Endothelial cell of coronary artery (primary cell): ENCODE measurements at places on chromosomes 7 and 10. TPM values are rescaled to one million over a fixed set of nuclear protein-coding genes. Genes with fewer than 3 reads are reported as not detected.

The PRPS1L1 gene
- total RNA-seq: not detected in 2 replicates

The SFTPD gene
- not detected in 2 replicates for total RNA-seq

The PNLIPRP3 gene
- total RNA-seq: not detected in 2 replicates

The CNTNAP2 gene
- 0.18 TPM in 1 of 2 replicates, not detected in the other for total RNA-seq

The PRKG1 gene
- total RNA-seq: 1.9 and 3.9 TPM in 2 replicates

The SPDYE5 gene
- total RNA-seq: not detected in 2 replicates

The C10orf67 gene
- not detected in 2 replicates for total RNA-seq

The TMEM139 gene
- not detected in 2 replicates for total RNA-seq

The TMEM176B gene
- 0.09 TPM in 1 of 2 replicates, not detected in the other for total RNA-seq

The EN2 gene
- 0.09 TPM in 1 of 2 replicates, not detected in the other for total RNA-seq

The SAMD8 gene
- total RNA-seq: 19.3 and 29.6 TPM in 2 replicates

The FGFR2 gene
- total RNA-seq: 0.09 TPM in 2 replicates

The FGL2 gene
- 0.27 and 3.1 TPM in 2 replicates for total RNA-seq

The STEAP1B gene
- 23.6 and 29.0 TPM in 2 replicates for total RNA-seq

The FOXL3 gene
- not detected in 2 replicates for total RNA-seq

The GIMAP4 gene
- 135 and 204 TPM in 2 replicates for total RNA-seq

The GRM3 gene
- not detected in 2 replicates for total RNA-seq

The PIK3AP1 gene
- under 0.01 and 0.18 TPM in 2 replicates for total RNA-seq

The CPA1 gene
- not detected in 2 replicates for total RNA-seq

The KRIT1 gene
- total RNA-seq: 27.6 and 37.2 TPM in 2 replicates

The GPER1 gene
- 0.75 and 0.99 TPM in 2 replicates for total RNA-seq

The AEBP1 gene
- total RNA-seq: 3.3 and 11.5 TPM in 2 replicates

The OR2A12 gene
- total RNA-seq: not detected in 2 replicates

The DPCD gene
- total RNA-seq: 43.4 and 55.0 TPM in 2 replicates

The AKR1C8 gene
- not detected in 2 replicates for total RNA-seq
